ENCODE measurements at places on chromosomes 7 and 10.
A peak's percentile ranks its signal among the peaks of the same experiment; 100 is the strongest.

DNA sequence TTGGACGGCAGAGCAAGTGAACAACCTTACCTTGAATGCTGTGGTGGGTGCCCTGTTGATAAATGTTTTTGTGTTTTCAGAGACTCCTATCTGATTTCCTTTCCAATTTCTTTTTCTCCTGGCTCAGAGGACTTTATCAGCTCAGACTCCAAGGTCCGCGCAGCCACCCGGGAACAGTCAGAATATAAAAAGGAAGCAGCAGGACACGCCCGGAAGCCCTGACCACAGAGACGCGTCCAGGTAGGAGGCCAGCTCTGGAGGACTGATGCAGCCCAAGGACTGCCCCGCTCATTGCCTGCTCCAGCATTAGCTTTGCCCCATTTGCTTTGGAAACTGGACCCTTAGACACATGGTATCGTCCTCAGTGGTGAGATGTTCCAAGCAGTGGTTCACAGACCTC lies 61.3 kb downstream of the TACC2 start:
- DNase-seq, result no peak

- no peak for DNase-seq
Measured at GRCh38 chr7:41148521-41148951, 554.4 kb downstream of the INHBA start.

DNA sequence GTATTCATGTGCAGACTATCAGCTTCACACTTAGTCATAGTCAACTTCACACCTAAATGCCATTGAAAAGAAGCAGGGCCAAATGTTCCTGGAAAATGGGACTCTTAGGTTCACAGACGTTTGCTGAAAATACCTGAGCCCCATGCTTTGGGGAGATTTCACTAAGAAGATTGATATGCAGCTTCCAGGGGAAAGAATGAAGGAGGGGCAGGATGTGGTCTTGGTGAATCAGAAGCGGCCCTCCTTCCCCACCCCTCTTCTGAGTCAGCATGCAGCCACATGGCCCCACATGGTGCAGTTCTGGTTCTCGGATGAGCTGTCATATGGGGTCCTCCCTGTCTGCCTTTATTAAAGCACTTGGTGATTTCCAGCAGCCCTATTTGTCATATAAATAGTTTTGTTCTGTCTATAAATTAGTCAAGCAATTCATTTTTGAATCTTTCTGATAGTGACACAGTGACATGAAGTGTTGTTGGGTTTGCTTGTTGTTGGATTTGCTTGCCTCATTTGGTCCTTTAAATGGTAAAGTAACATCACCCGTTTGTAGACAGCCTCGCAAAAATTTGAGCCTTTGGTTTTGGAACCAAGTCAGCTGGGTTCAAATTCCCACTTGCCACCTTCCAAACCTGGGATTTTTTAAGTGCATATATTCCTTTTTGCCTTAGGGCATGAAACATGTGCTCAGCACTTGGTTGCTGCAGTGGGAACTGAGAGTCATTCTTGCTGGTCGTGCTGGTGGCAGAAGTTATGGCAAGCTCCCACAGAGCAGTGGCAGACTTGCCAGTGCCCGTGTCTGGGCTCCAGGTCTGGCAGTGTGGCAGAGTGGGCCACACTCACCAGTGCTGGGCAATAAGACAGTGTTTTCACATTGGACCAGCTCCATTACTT lies 68.1 kb upstream of the CDK6 start:
- DNase-seq, result no peak

DNA sequence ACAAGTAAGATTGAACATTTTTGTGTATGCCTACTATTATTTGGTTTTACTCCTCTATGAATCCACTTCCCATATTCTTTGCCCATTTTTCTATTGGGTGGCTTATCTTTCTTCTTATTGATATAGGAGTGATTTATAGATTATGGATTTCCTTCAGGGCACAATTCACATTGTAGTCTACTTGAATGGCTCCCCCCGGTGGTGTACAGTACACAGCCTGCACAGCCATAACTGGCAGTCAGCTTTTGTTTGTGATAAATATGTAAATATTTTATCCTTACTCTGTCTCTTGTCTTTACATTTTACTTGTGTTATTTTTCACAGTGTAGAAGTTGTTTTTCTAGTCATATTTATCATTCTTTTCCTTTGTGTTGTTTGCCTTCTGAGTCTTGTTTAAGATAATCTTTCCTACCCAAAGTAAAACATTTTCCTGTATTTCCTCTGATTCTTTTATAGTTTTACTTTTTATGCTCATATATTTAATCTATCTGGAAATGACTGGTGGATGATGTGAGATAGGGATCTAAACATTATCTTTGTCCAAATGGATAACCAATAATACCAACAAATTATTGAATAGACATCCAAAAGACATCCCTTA lies 23.9 kb upstream of the CALD1 start:
- peak; percentile 26 for DNase-seq

GRCh38 chr7:28173531-28173930 lies 7.1 kb downstream of the JAZF1 start:
- DNase-seq, result no peak

GRCh38 chr10:58642283-58642682 lies 129.6 kb downstream of the BICC1 start:
- DNase-seq, result no peak

GRCh38 chr7:31373337-31374289 lies 33.1 kb upstream of the NEUROD6 start:
- DNase-seq, result peak; percentile 2

DNA sequence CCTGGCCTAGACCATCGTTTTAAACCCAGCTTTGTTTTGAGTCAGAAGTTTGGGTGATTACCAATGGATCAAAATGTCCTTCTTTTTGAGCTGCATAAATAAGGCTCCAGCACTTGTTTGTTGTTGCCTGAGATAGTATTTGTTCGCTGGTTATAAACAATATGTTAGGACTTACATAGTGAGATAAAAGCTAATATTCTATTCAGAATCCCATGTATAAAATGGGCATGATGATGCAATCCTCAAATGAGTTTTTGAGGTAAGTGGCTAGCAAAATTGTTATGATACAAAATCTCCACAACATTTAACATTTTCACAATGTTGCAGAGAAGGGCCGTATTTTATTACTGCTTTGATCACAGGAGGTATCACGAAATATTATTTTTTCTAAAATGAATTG lies 48.5 kb downstream of the CFAP43 start:
- DNase-seq, result no peak

- DNase-seq, result no peak
Measured at GRCh38 chr7:44201813-44202212, 1.0 kb downstream of the YKT6 start.

GRCh38 chr7:1939434-1940401 lies 269.6 kb downstream of the ELFN1 start:
- DNase-seq, result no peak

- DNase-seq, result no peak
Measured at GRCh38 chr7:45665172-45665571, 91.0 kb downstream of the ADCY1 start.

DNA sequence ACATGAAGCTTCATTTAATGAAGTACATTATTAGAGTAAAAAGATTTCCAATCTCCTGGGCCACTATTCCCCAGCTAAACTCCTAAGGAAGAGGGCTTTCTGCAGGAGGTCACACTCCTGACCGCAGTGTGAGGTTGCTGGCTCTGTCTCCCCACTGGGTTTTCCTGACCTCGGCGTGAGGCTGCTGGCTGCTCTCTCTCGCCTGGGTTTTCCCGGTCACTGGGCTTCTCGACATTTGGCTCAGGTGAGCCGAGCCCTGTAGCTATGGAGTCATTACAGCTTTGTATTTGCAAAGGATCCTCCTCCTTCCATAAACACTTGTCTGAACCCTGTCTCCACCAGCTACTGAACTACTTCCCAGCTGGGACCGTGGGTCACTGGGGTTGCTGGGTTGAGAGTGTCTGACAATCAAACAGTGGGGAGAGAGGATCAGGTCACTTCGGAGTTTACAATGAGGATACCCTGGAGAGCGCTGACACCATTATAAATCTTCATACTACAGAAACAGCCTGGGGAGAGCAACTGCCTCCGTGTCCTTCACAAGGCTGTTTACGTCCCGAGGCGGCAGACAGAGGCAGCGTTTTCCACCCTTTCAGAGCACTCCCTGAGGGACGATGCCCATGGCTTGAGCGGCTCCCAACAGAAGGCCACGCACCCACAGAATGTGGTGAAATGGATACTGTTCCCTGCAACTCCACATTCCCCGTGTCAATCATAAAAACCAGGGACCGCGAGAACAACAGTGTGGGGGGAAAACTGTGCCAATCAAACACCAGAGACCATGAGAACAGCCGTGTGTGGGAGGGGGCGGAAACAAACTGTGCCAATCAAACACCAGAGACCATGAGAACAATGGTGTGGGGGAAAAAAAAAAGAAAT lies 226.2 kb downstream of the ZMYND11 start:
- peak; percentile 29 for DNase-seq

GRCh38 chr7:76408121-76408560 lies 1.4 kb downstream of the SSC4D start:
- DNase-seq, result no peak

- no peak for DNase-seq
Measured at GRCh38 chr10:80141696-80142460, 9.3 kb downstream of the PLAC9 start.

DNA sequence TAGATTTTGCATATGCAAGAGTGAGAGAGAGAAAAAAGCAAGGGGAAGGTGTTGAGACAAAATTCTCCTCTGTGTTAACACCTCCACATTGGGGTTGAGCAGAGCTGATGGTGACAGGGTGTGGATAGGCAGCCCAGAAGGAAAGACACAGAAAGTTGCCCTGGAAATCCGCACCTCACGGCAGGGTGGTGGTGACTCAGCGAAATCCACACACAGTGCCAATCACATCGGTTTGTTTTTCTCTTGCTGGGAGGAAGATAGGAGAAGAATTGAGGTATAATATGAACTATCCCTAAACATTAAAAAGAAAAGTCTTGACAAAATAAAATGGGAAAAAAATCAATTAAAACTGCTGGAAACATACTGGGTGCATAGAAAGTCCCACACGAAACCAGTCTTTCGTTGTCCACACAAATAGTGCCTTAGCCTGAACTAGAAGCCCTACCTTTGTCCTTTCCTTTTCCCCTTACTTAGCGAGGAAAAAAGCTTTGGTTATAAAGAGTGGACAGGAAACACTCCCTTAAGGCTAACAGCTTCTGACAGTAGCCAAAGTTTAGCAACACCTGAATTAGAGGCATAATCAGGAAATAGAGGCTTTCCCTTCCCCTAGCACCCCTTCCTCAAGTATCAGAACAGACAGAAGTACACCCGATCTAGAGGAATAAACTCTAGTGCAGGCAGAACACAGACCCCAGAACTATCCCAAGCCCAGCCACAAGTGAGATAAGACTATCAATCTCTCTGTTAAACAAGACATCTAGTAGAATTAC lies 39.2 kb upstream of the DNAJC1 start:
- DNase-seq, result peak; percentile 12

- no peak for DNase-seq
Measured at GRCh38 chr10:64771253-64772050, 1250.3 kb downstream of the REEP3 start.

GRCh38 chr10:63703113-63703670 lies 182.0 kb downstream of the REEP3 start:
- no peak for DNase-seq

- no peak for DNase-seq
Measured at GRCh38 chr10:23198940-23199767, 7.0 kb downstream of the PTF1A start.

DNA sequence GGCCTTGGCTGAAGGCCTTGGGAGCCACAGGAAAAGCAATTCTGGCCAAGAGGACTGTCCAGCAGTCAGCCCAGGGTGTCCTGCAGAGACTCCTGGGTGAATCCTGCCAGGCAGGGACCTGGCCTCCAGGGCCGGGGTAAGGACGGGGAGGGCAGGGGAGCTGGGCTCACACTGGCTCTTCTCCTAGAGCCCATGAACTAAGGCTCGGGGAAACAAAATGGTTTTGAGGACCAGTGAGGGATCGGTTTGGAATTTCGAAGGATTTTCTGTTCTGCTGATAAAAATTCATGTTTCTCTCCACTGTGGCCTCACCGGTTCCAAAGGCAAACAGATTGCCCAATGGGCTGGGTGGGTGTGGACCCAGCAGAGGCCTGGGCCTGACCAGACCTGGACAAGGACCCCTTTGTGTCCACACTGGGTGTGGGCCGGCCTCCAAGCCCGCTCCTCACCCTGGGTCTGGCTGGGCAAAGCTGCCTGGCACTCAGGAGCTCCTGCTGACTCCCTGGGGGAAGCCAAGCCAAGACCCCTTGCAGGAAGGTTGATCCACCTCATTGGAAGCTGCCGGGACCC lies 27.3 kb downstream of the FAM20C start:
- no peak for DNase-seq

DNA sequence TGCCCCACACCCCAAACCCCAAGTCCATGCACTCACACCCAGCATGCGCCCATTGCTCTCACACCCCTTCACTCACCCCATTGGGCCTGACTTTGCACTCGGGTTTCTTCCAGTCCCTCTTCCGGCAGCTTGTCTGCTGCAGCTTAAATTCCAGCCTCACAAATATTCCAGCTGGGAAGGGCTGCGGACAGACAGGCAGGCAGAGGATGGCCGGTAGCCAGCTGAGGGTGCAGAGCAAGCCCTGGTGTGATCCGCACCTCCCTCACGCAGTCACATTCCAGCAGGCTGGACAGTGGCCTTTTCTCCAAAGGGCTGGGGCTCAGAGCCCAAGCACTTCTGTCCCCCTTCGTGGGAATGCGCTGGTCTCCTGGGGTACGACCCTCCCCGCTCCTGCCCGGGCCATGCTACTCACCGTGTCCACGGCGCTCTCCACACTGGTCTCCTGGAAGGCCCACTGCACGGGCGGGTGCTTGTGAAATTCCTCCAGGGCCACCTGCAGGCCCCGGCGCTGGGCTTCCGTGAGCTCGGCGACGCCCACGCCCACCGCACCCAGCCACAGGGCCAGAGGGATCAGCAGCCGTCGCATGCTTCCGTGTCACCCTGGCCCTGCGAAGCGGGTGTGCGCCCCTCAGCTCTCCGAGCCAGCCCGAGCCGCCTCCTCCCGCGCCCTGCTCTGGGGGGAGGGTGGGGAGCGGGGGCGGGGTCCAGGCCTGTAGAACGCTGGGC lies 1.2 kb downstream of the RARRES2 start:
- DNase-seq, result no peak

DNA sequence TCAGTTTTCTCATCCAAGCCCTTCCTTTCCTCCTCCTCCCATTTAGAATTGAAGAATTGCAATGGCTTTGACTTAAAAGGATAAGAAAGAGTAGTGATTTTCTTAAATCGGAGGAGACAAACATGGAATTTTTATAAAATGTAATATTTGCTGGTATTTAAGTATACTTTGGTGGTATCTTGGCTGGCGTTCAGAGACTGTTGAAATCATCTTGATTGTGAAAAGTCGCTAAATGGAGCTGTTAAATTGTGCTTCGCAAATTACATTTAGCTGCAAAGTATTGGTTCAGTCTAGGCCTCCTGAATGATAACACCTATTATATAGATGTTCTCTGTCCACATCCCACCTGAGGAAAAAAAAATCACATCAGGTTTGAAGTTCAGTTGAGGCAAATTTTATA lies 81.8 kb downstream of the ARID5B start:
- no peak for DNase-seq

DNA sequence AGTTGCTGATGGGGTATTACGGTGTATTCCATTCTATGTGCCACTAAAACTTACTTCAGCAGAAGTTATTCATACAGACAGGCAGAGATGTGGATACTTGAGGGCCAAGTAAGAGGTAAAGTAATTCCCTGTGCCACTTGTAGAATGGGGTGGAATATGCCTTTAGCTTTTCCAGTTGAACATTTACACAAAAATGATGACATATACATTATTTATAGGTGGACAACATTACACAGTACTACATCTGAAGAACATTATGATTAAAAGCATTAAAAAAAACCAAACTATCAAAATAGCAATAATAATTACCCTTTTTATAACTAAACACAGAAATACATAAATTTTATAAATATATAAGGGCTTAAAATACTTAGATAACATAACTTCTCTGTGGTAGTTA lies 3.5 kb upstream of the SEMA3E start:
- no peak for DNase-seq

GRCh38 chr7:32501522-32501921 lies 6.2 kb downstream of the AVL9 start:
- DNase-seq, result no peak

Measured in nucleus accumbens (tissue), 56 donors.